ENCODE measurements at places on chromosomes 6 and 20.

GRCh38 chr20:53789989-53790675 is 196.5 kb upstream of the ZNF217 start:
- no peak for DNase-seq

GRCh38 chr20:8658103-8658502 is 410.8 kb upstream of the PLCB4 start:
- no peak for DNase-seq

DNA sequence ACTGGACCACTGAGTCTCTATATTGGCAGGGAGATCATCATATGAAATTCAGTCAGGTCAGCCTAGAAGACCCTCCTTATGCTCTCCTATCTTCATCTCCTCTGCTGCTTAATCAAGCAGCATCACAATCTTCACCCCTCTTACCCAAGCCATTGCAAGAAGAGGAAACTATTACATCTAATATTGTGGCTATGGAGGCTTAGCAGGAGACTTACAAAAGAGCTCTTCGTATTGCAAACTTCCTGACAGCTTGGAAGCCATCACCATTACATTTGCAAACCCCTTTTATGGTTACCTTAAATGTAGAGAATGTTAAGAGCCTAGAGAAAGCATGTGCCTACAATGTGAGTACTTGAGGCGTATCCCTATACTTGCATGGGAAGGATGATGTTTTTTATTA is 87.2 kb upstream of the STXBP5 start:
- no peak for DNase-seq

- peak; percentile 43 for DNase-seq
Measured at GRCh38 chr6:159134701-159135364, 34.4 kb upstream of the FNDC1 start.

DNA sequence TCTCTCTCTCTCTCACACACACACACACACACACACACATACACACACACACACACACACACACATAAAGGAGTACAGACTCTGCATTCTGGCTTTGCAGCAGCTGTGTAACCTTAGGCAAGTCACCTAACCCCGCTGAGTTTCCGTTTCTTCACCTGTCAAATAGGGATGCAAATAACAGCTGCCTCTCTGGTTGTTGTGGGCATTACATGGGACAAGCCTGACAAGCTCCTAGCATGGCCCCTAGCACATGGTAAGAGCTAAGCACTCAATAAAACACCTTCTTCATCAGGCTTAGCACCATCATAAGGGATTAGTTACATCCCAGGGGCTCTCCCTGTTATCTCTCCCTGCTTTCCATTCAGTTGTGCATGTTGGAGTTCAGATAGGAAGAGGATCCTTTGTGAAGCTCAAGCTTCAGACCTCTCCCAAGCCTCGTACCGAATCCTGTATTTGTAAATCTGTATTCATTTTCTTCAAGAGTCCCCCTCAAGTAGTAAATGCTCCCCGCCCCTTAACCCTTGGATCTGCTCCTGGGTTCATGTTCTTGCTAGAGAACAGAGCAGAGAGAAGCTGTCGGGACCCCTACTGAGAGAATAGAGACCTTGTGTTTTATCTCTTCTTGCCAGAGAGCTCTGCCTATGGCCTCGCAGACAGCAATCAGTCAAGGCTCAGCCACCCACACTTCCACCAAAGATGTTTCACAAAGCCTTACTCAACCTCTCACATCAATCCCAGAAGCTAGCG is 2.2 kb downstream of the SLC13A3 start:
- no peak for DNase-seq

GRCh38 chr6:168641446-168641845 is 200.5 kb downstream of the SMOC2 start:
- DNase-seq, result no peak

DNA sequence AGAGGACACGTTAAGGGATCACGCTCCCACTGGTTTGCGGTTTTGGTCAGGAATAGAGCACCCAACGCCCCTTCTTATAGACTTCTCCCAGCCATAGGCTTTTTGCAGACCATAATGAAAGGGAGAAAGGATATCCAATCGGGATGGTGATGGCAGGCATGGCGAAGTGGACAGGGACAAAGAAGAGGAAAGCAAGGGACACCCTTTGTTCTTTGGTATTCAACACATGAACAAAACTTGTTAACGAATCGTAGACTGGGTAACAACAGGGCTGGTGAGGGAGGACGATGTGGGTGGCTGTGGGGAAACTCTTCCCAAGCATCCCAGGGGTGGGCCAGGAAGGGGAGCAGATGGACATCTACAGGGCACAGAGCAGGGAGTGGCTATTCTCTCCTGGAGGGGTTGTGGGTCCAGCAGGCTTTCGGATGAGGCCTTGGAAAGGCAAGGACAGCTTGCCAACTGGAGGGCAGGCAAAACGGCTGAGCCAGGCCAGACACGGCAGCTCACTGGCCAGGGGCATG is 1.4 kb upstream of the HSP90AB1 start:
- DNase-seq, result no peak

GRCh38 chr20:44683263-44684046 is 31.7 kb upstream of the CCN5 start:
- DNase-seq, result peak; percentile 72

- DNase-seq, result peak; percentile 37
Measured at GRCh38 chr6:34671801-34672656, 24.5 kb downstream of the ILRUN start.

DNA sequence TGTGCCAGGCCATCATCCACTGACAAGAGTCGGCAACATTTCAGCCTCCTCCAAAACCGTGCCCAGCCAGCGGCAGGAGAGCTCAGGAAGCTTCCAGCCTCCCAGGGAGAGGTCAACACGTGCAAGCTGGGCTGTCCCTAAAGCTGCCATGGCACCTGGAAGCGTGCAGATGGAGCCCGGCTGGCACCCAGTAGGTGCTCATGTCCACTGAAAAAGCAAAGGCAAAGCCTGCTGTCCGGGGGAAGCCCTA is 14.4 kb upstream of the TLDC2 start:
- DNase-seq, result no peak

GRCh38 chr6:122754191-122754731 is 25.3 kb upstream of the FABP7 start:
- DNase-seq, result no peak

- DNase-seq, result no peak
Measured at GRCh38 chr6:128316258-128316929, 204.0 kb downstream of the PTPRK start.

GRCh38 chr20:32333988-32334885 is 23.9 kb upstream of the ASXL1 start:
- DNase-seq, result no peak

- DNase-seq, result no peak
Measured at GRCh38 chr20:47614703-47615309, 113.1 kb downstream of the NCOA3 start.

DNA sequence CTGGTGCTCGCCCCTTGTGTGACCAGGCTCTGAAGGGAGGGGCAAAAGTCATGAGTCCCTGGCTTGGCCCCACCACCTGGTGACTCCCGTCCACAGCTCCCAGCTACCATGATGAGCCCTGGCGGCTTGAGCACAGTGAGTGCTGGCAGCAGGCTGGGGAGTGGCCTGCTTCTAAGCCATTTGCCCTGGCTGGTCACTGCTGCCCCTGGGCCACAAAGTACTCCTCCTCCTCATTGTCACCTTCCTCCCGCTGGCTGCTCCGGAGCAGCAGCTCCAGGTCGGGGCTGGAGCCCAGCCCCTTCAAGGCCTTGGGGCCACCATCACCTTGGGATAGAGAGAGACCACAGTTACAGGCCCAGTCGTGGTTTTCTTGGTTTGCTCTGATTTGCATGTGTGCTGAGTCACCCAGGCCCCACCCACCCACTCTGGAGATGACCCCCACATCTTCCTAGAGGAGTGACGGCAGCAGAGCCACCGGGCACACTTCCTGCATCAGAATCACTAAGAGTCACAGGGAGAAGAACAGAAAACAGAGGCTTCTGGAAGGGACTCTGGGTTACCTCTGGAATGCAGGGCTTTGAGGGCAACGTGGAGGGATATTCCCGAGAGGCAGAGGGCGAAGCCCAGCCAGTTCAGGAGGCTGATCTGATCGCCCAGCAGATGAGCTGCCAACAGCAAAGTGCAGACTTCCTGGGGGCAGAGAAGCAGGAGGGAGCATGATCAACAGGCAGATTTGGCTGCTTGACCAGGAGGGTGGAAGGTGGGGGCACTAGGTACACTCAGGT is 42.1 kb upstream of the CDH22 start:
- peak; percentile 62 for DNase-seq

DNA sequence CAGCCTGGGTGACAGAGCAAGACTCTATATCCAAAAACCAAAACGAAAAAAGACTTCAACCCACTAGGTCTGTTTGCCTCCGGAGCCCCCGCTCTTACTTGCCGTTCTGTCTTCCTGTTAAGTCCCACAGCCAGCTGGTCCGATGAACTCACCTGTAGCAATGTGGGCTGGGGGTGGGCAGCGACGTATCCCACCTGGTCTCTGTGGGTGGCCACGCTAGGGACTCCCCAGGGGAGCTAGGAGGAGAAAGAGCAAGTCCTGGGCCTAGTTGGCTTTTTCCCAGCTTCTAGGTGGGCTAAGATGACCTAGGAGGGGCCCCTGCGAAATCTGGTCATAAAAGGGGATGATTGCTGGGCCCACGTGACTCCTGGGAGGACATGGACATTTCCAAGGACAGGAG is 166.0 kb upstream of the KCNG1 start:
- DNase-seq, result no peak

DNA sequence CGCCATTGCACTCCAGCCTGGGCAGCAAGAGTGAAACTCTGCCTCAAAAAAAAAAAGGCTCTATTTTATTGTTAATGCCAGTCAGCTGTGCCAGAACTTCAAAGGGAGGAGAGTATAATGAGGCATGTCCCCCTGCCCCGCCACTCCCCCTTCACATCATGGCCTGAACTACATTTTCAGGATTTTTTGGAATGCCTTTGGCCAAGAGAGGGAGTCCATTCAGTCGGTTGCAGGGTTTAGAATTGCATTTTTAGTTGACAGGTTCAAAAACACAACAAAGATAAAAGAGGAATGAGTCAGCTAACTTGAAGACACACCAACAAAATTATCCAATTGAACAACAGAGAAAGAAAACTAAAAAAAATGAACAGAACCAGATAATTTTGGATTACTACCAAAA is 59.1 kb downstream of the CEP43 start:
- DNase-seq, result no peak

- no peak for DNase-seq
Measured at GRCh38 chr6:44527181-44527580, 139.7 kb downstream of the CDC5L start.
